ENCODE measurements at places on chromosomes 5 and 9.

- no peak for DNase-seq
These were observed 30.4 kb upstream of the TRIM14 start for GRCh38 chr9:98149422-98149821.

DNA sequence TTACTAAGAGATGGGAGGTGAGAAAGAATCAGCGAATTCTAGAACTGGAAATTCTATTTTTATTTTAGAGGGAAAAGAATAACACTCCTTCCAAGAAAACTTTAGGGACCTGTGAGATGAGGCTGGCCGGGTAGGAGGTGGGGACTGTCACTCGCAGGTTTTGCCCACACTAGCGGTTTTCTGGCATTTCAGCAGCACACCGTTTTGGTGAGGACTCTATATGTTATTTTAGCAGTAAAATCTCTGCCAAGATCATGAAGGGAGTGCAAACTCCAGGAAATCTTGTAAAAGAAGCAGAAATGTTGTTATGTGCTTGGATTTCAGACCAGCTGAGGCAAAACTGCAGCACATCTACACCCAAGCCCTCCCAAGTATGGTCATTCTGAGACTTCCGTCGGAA is 470.6 kb downstream of the PSAT1 start:
- no peak for DNase-seq

GRCh38 chr9:84170521-84171141 is 169.9 kb downstream of the SLC28A3 start:
- DNase-seq: peak; percentile 12

DNA sequence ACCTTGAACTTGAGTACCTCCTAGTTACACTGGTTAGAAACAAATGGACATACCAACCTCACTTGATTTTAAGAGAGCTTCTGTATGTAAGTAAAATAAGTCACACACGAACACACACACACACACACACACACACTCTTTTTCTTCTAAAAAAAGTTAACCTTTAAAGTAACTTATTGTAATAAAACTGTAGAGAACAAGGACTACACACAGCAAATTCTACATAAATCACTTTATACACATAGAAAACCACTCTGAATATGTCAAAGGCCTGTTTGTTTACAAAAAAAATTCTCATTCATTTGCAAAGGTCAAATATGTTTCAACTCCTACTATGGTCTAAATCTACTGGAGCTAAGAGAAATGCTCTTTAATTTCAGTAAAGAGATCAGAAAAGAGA is 29.1 kb downstream of the GIN1 start:
- no peak for DNase-seq

GRCh38 chr5:157311595-157311994 is 45.7 kb downstream of the CYFIP2 start:
- no peak for DNase-seq

GRCh38 chr5:103938146-103938695 is 375.6 kb upstream of the NUDT12 start:
- DNase-seq: no peak

GRCh38 chr5:98524773-98525172 is 248.7 kb upstream of the RGMB start:
- no peak for DNase-seq

DNA sequence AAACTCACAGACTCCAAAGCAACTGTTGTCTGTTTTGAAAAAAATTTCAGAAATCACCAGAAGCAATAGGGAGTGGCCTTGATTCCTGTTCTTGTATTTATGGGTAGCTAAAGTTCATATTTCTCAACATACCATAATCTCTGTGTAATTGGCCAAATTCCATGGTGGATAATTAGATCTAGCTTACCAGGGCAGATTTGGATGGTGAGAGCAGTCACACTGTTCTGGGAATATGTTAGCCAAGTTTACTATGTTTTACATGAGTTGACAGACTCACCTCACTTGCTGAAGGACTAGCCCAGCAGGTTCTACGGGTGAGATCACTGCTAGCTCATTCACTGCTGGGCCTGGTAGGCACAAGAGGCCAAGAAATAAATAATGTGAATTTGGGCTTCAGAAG is 32.7 kb upstream of the CDKN2B start:
- DNase-seq: no peak

- no peak for DNase-seq
These were observed 72.1 kb downstream of the PDE6A start for GRCh38 chr5:149872351-149873040.

DNA sequence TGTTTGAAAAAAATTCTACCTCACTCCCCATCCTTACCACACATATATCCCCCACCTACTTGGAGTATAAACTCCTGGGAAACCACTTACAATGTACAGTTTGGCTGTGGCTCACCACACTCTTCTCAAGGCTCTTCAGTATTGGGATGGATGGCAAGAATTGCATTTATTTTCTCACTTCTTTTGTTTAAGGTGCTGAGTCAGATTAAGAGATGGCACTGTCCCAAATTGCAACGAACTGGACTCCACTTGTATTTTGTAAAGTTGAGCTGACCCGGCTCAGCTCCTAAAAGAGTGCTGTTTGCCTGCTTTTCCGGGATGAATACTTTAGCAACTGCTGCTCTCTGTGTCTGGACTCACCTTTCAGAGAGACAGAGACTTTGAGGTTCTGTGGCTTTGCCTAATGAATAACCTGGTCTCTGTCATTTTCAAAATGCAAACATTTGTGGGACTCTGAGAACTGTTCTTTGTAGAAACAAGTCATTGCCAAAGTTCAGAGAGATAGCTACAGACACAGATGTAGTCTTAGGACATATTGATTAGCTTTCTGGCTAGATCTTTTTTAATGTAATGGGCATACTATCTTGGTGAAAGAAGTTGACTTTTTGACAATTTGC is 42.2 kb downstream of the PPP2R2B start:
- no peak for DNase-seq

DNA sequence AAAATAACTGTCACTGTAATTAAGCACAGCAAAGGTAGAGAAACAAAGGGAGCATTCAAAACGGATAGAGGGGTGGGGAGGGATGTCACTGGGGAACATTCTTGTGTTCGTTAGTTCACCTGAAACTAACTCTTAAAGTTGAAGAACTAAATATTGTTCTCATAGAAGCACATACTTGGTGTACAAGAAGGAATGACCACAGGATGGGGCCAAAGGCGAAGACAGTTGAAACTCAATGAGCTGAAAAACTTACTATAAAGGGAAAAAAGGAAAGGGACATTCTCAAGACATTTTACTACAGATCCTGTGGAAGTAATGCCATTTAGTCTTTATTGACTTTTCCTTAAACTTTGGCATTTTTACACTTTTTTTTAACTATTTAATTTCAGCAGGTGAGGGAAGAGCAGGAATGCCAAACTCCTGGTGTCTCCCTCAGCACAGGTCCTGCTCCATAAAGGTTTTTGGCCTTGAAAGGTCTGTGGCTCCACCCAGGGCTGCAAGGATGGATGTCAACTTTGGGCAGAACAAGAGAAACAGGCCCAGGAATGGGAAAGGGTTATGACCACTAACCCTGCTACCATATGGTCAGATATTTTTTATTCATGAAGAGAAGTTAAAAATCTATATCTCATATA is 197.6 kb upstream of the RASA1 start:
- no peak for DNase-seq

DNA sequence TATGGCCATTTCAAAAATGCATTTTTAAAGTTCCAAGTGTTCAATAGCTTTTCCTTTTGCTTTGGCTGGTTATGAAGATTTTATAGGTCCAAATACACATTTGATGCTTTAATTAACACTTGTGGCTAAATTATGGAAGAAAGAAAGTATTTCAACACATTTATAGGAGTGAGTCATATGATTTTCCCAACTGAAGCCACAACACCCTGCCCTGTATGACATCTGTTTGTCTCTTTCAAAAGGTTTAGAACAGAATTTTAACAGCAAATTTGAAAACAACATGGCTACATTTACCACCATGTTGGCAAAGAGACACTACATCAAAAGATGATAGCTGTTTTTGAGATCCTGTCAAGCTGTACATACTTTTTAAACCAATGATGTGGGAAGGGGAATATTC is 99.4 kb downstream of the TMEM174 start:
- DNase-seq: no peak

DNA sequence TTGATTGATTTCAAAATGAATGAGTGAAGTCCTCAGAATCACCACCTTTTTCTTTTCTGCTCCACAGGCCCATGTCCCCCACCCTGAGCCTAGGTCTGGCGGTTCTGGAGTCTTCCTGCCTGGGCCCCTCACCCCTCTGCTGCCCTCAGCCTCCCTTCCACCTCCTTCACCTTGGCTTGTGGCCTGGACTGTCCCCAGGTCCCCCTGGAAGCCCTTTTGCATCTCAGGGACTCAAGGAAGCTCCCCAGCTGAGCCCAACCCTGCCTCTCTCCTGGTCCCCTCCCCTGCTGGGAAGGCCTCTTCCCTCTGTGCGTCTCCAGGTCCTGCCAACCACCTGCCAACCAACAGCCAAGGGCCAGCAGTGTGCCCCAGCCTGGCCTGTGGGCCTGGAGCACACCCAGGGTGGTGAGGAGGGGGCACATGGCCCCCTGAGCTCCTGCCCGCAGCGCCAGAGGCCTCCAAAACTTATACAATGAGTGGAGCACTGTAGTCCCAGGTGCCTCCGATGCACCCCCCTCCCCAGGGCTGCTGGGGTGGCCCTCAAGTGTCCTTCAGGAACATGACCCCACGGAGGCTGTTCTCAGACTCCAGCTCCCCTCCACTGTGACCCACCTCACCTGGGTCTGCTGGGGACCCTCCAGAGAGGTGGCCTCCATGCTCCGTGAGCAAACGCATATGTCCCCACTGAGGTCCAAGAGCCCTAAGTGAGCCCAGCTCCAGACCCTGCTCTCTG is 20.3 kb downstream of the GLT6D1 start:
- DNase-seq: no peak

All from HEK293T (cell line).